ENCODE measurements at places on chromosomes 7 and 10. TPM values are rescaled to one million over a fixed set of nuclear protein-coding genes. Genes with fewer than 3 reads are reported as not detected.

The CALCR gene
- total RNA-seq = not detected

The IMPDH1 gene
- 95.8 TPM for total RNA-seq

The SFRP5 gene
- total RNA-seq = not detected

The CRPPA gene
- 1.1 TPM for total RNA-seq

The HABP2 gene
- not detected for total RNA-seq

The TSPAN33 gene
- total RNA-seq = 9.5 TPM

The PLXNA4 gene
- 0.15 TPM for total RNA-seq

The ZCCHC24 gene
- 0.59 TPM for total RNA-seq

The CDH23 gene
- total RNA-seq = 0.57 TPM

The MNX1 gene
- not detected for total RNA-seq

The PMS2 gene
- 25.8 TPM for total RNA-seq

The GHRHR gene
- not detected for total RNA-seq

The CPVL gene
- not detected for total RNA-seq
